Ureter (tissue), 1 donor: ENCODE measurements at places on chromosomes 6 and 20.

DNA sequence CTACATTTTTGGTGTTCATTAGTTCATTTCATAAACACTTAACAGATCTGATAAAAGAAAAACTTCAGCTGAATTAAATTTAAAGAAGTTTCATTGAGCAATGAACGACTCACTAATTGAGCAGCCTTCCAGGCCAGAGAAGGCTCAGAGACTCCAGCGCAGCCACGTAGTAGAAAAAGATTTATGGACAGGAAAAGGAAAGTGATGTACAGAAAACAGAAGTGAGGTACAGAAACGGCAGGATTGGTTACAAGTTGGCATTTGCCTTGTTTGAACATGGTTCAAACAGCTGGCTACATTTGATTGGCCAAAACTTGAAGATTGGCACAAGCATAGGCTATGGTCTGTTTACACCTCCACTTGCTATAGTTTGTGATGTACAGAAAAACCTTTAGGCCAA lies 166.3 kb upstream of the DTNBP1 start:
- DNase-seq, result no peak

DNA sequence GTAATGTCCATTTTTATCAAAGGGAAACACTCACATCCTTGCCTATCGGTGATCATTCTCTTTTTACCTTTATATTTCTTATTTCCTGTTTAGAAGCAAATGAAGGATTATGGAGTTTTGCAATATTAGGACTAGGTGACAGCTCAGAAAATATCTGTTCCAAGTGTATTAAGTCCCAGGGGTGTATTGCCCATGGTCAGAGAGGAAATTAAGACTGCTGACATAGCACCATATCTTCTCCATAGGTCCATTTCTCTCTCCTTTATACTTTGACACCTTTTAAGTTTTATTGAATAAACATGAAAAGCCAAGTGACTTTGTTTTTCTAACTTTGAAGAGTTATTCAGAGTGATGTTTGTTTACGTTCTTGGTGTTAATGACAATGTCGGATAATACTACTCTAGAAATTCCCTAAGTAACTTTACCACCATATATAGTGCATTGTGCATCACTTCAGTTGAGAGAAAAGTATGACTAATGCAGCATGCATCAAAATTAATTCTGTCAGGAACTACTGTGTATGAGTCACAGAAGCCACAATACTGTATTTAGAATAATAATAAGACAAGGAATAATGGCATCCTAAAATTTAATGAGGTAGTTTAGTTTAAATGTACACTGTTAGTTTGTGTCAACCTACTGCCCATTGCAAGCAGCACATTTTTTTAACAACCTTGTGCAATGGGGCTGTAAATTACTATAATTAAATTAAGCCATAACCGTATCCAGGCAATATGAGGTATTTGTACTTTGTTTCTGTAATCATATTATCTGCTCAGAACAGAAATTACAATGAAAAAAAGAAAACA lies 474.4 kb upstream of the RNF217 start:
- DNase-seq, result no peak

DNA sequence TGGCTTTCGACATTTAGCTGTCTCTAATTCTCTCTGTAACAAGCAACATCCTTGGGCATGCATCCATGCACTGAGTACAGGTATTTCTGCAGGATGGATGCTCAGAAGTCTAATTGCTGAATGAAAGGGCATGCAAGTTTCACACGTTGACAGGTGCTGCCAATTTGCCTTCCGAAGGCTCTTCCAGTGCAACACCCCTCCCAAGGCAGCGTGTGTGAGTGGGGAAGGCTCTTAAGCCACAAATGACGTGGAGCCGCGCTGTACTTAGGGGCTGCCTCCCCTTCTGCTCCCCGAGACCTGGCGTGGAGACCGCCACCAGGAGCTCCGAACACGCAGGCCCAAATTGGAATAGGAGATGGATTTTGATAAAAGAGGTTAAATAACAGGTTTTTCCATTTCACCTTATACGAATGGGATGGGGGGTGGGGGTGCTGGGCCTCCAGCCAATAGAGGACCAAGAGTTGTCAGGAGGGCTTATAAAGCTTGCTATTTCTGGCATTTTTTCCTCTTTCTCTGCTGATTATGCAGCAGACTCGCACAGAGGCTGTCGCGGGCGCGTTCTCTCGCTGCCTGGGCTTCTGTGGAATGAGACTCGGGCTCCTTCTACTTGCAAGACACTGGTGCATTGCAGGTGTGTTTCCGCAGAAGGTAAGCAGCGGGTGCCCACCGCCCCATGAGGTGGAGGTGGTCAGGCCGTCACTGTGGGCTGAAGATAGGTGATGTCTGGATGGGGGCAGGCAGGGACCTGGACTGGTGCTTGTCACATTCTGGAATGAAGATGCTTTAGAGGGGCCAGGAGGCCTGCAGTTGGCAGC lies 30.9 kb downstream of the TOX2 start:
- DNase-seq, result no peak

DNA sequence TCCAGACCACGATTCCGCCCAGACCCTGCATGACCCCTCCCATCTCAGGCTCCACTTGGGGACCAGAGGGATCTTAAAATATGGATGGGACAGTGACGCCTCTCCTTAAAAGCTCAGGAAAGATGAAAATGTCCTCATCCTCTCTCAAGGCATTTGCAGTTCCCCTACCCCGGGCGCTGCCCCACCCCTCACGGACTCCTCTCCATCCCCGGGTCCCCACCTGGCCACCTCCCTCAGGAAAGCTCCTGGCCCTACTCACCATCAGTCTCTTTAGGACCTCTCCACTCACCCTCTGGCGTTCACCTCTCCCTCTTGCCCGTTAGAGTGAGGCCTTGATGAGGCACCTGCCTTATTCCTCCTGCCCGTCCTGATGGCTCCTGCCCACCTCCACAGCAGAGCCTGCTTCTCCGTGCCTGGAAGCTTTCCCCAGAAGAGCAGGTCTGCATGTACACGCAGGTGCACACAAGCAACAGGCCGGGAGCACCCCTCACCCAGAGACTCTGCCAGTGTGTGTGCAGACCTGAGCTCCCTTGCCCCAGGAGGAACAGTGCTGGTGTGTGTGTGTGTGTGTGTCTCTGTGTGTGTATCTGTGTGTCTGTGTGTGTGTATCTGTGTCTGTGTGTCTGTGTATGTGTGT lies 105.6 kb upstream of the NXT1 start:
- DNase-seq, result peak; percentile 40

DNA sequence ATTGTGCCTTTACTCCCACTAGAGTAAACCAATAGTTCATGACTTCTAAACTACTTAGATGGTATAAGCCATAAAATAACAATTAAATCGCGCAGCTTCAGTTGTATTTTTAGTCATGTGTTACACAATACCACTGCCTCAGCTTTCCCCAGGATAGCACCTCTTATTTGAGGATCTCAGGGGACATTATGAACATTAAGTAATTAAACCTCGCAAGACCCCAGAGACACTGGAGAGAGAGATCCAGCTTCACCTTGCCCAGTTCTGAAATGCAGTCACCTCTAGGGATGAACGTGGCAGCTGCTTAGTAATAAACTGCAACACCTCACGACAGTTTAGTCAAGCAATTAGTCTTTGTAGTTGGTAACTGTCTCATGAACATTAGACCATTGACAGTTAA lies 87.1 kb downstream of the CFAP61 start:
- DNase-seq, result no peak

- DNase-seq, result no peak
Measured at GRCh38 chr20:24895431-24895830, 53.6 kb upstream of the CST7 start.

GRCh38 chr20:6575912-6576401 lies 191.5 kb upstream of the BMP2 start:
- no peak for DNase-seq

GRCh38 chr20:45253261-45253660 lies 1.1 kb downstream of the SLPI start:
- no peak for DNase-seq

DNA sequence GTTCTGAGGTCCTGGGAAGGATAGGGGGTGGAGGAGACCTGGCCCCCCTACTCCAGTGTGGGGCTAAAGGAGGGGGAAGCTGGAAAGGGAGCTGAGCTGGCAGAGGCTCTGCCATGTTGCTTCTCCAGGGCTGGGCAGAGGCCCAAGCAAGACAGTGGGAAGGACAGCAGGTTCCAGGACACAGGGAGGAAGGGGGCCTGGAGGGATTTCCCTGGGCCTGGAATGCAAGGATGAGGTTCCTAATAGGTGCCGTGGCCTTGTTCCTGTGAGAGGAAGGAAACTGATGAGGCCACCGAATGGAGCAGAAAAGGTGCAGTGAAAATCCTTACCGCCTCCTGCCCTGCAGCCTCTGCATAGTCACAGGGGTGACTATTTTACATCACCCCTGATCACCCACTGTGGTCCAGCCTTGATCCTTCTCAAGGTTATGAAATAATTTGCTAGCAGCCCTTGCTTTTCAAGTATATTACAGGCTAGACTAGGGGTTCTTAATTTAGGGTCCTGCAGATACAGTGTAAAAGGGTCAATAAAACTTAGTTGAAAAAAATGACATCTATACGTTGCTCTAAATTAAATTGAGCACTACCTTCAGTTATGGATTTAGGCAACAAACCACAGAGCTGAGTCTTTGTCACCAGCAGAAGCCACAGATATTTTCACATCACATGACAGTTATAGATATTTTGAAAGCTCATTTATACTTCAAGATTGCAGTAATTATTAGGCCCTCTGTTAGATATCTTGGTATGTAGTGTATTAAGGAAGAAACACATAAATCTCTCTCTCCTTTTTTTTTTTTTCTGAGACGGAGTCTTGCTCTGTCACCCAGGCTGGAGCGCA lies 45.7 kb upstream of the RNF24 start:
- no peak for DNase-seq

- no peak for DNase-seq
Measured at GRCh38 chr6:74534465-74535211, 671.2 kb downstream of the COL12A1 start.

GRCh38 chr20:62598761-62599194 lies 43.5 kb upstream of the SLCO4A1 start:
- DNase-seq, result no peak

DNA sequence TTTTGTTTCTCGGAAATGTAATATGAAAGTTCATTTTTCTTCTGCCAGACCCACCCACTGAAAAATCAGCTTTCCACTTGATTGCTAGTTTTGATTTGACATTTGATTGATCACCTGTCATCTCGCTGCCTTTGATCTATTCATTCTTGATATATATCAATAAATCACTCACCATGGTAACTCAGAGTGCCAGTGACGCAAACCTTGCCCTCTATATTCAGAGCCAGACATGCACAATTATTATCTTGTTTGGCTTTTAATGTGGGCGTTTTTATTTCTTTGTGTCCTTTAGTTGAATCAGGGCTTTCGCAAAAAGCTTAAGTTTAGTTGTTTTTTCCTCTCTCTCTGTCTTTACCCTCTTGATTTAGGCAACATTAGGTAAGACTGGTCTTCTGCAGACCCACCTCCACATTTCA lies 2.0 kb downstream of the TSHZ2 start:
- DNase-seq, result no peak

DNA sequence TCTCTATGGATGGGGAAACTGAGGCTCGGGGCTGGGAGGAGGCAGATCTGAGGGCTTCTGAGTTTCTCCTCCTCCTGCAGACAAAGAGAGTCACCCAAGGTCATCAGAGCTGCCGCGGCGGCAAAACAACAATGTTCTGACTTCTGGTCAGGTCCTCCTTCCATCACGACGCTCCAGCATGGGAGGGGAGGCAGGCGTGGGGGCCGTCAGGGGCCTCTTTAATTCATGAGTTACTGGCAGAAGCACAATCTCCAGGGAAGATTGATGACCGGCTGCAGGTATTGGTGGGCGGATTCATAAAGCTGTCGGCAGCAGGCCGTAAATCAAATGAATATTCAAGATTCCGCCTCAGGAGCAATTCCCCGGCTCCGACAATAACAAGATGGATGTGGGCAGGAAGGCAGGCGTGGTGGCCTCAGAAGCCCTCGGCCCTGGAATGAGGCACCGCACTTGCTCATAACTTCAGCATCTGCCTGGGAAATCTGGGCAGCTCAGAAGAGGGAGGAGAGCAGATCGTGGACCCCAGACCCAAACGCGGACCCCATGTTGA lies 19.1 kb downstream of the PCK1 start:
- no peak for DNase-seq

DNA sequence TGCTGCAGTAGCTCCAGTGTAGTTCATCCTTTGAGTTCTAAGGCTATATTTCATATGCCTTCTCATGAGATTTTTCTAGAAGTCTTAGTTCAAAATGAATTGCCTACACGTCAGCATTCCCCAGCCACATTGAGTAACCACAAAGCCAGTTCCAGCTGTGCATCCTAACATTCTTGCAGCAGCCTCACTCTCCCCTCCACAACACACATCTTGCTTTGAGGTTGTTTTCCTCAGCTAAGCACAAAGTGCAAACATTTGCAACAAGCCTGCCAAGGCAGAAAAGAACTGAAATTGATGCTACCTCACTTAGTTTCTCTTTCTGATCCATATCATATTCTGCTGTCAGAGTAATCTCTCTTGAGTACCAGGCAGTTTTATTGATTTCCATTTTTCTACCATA lies 160.7 kb upstream of the KCNQ5 start:
- DNase-seq, result no peak

DNA sequence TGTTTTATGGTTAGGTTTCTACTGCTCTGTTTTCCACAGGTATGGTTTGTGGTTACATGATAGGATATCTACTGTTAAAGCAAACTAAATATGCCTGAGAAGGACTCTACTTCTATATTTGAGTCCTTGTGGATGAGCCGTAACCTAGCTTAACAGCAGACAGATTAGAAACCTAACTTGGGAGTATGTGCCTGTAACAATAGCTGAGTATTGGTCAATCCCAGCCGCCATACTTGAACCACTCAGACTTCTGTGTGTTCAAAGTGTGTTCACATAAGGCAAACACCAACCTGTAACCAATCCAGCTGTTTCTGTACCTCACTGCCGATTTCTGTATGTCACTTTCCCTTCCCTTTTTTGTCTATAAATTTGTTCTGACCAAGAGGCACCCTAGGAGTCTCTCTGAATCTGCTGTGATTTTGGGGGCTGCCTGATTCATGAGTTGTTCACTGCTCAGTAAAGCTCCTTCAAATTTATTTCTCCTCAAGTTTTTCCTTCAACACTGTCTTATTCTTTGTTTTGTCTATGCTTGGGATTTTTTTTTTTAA lies 37.1 kb downstream of the PHF3 start:
- DNase-seq, result no peak

DNA sequence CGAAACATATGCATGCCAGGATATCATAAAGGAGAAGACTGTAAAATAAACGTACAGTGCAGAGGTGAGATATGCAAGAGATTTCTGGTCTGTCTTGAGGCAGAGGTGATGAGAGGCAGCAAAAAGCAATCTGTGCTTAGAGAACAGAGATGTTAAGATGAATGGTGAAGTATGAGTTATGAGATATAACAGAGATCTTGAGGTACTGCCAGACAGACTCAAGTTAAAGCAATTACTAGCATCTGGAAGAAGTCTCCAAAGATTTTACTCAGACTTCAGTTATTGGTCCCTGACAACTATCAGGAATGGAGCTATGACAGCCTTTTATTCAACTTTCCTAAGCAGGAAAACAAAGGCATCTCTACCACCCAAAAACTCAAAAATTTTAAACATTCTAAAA lies 122.8 kb upstream of the DST start:
- no peak for DNase-seq

- no peak for DNase-seq
Measured at GRCh38 chr6:118746825-118747174, 95.4 kb upstream of the CEP85L start.

- no peak for DNase-seq
Measured at GRCh38 chr6:69673298-69673697, 123.5 kb downstream of the LMBRD1 start.
